ENCODE measurements at places on chromosomes 16 and 17.
A peak's percentile ranks its signal among the peaks of the same experiment; 100 is the strongest.

DNA sequence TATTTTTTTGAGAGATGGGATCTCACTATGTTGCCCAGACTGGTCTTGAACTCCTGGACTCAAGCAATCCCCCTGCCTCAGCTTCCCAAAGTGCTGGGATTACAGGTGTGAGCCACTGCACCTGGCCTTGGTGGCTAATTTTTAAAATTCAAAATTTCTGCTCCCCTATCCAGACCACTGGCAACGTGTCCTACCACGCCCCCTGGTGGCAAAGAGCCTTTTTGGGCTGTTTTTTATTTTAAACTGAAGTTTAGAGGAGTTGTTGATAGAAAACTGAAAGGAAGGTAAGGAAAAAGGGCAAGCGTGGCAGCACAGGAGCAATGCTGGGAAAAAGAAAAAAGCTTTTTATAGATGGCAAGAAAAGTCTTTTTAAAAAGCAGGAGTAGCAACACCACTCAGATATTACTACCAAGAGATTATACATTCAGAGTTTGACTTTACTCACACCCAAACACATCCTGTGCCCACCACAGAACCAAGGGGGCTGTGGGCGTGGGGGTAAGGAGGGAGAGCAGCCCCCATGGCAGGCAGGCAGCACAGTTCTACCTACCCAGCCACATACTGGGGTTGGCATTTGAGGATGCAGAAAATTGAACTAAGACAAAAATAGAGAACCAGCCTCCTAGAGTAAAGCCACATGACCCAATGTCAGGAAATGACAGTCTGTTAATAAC lies 4.2 kb upstream of the MXRA7 start:
- peak; percentile 77 for DNase-seq

- DNase-seq = no peak
These were observed 18.3 kb upstream of the ATP2A3 start for GRCh38 chr17:3982541-3983017.

DNA sequence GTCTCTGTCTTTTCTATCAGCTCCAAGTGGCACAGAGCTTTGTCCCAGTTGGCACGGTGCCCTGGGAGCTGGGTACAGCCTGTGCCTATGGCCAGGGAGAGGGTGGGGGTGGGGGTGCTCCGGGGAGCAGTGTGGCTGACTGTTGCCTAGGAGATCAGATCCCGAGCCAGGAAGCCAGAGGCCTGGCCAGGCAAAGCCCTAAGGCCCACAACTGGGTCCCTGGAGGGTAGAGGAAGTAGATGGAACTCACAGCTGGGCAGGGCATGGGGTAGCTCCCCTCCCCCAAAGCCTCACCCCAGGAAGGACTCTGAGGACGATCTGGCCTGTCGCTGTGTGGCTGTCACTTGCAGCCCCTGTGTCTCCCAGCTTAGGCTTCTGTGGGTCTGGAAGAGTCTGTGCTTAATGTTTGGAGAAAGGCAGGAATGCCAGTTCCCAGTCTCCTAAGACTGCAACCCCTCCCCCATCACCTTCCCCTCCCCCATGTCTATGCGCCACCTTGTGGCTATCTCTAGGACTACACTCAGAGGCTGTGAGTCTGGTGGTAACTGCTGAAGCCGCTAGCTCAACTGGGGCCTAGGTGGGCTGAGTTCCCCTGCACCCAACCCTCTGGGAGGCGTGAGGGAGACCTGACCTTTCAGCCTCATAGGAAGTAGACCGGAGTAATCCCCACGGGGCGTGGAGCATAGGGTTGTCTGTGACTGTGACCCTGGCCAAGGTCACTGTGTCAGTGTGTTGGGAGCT lies 12.6 kb downstream of the THRA start:
- peak; percentile 69 for DNase-seq

GRCh38 chr16:12992066-12992465 lies 90.7 kb downstream of the SHISA9 start:
- DNase-seq = no peak

DNA sequence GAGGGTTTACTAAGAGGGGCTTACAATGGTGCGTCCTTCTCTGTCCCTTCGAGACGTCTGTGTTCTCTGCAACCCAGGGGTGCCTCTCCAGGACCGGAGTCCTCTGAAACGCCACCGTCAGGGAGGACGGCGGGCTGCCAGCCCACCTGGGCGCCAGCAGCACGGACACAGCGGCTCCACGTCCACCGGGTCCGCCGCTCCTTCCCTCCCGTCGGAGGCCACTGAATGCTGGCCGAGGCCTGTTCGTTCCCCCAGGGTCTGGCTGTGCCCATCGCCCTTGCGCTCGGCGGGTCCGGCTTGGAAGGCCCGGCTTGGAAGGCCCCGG lies 403 bp downstream of the TEPSIN start:
- no peak for DNase-seq

- no peak for DNase-seq
These were observed 6.9 kb upstream of the GJD3 start for GRCh38 chr17:40371261-40371929.

DNA sequence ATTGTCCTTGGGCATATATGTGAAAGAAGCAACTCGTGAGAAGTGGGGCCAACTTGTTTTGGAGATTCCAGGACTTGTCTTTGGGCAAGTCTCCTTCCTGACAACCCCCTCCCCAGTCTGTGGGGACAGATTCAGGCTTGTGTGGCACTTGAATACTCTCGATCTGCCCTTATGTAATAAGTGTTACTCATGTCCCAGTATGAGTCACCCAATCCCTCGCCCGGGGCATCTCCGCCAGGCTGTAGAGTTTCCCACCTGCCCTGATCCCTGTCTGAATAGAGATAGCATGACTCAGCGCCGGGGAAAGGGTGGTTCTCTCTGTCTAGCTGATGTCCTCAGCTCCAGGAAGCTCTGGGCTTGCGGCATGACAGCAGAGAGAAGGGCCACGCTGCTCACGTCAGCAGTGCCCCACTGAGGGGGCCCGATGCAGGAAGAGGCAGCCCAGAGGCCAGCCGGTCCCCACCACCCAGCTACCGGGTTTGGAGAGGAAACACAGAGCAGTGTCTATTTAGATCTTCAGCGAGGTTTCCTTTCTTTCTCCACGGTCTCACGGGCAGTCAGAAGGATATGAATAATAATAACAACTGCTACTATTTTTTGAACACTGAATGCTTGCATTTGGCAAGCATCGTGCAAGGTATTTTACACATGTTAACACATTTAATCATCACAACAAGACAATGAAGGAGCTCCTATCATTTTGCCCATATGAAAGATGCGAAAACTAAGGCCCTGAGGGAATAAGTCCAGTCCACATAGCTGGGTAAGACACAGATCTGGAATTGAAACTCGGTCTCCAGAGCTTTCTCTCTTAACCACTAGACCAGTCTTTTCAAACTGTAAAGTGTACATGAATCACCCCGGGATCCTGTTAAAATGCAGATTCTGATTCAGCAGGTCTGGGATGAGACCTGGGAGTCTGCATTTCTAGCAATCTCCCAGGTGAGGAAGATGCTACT lies 426.7 kb upstream of the MAF start:
- DNase-seq = peak; percentile 54

GRCh38 chr17:34730816-34731215 lies 151.4 kb downstream of the TMEM132E start:
- DNase-seq = no peak

DNA sequence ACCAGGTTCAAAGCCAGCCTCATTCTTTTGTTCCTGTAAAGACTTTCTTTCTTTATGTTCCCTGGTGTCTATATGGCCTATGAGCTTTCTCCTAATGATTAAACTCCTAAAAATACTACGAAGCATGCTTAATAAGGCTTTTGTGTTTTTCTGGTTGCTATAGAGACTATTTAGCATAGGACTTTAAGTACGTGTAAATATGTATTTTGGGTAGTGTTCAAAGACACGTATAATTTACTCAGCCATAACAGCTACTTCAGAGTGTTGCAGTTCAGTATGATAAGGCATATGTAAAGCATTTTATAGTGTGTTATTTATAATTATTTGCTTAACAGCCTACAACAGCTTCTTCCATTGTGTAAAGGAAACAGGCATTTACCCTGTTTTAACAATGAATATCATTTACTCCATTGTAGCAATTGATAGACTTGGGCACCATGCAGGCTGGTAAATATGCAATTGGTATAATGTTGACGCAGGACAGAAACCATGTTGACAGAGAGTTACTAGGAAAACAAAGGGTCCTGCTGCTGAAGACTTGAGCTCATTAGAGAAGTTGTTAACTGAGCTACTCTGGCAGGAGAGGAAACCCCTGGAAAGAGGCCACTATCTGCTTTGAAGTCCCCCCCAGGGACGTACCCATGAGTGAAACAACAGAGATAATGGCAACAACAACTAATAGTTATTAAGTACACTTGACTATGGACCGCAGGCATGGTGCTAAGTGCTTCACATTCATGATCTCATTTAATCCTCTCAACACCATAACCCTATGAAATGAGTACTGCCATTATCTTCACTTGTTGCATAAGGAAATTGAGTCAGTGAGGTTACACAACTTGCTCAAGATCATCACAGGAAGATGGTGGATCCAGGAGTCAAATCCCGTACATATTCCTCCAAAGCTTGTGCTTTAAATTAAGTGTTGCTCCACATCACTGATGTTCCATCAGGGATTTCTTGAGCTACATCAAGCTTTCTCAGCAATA lies 342.2 kb upstream of the DYNLRB2 start:
- DNase-seq = no peak

GRCh38 chr17:49357516-49357915 lies 4.5 kb downstream of the ZNF652 start:
- DNase-seq = no peak

DNA sequence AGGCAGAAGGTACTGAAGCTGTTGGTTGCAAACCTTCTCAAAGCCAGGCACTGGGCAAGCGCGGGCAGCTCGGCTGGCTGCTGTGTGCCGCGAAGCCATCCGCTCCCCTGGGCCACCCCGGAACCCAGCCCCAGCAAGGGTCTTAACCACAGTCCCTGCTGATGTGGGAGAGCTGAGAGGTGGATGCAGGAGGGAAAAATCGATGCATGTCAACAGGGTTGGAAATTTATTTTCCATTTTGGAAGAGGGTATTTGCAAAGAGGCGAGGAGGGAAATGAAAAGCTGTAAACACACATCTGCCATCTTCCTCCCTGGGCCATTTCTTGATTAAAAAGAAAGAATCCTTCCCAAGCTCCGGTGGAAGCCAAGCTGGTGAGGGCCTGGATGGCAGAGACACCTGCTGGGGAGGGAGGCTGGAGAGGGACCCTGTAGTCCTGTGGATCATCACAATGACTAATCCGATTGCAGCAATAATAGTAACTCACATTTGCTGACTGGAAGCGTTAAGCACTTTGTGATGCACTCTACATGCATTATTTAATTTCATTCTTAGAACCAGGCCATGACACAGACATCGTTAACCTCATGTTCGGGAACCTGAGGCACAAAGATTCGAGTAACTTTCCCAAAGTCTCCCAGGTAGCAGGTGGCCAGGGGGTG lies 13.9 kb upstream of the TBX2 start:
- DNase-seq = no peak

- no peak for DNase-seq
These were observed 17.7 kb downstream of the TNS4 start for GRCh38 chr17:40483679-40484078.

All from activated naive CD4-positive, alpha-beta T cell treated with Interleukin-2 at 50 U/mL for 16 hours (primary cell).